M059J (cell line): ENCODE measurements at places on chromosomes 2 and 18.

- no peak for DNase-seq
Measured at GRCh38 chr2:8587920-8588830, 93.7 kb upstream of the ID2 start.

- no peak for DNase-seq
Measured at GRCh38 chr18:3225588-3225987, 5.8 kb upstream of the MYOM1 start.

- DNase-seq = no peak
Measured at GRCh38 chr2:88711289-88711688, 19.8 kb downstream of the RPIA start.

GRCh38 chr2:16653799-16654198 lies 11.8 kb downstream of the CYRIA start:
- no peak for DNase-seq

DNA sequence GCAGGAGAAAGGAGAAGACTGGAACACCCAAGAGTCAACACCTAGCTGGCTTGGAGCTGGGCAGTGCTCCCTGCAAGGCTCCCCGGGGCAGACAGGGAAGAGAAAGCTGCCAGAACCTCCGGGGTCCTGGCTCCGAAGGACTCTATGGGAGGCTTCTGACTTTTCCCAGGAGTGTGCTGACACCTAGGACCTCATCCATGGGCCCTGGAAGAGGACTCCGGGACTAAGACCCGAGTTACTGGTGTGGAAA lies 37.8 kb upstream of the ATP6V1B1 start:
- DNase-seq = no peak

DNA sequence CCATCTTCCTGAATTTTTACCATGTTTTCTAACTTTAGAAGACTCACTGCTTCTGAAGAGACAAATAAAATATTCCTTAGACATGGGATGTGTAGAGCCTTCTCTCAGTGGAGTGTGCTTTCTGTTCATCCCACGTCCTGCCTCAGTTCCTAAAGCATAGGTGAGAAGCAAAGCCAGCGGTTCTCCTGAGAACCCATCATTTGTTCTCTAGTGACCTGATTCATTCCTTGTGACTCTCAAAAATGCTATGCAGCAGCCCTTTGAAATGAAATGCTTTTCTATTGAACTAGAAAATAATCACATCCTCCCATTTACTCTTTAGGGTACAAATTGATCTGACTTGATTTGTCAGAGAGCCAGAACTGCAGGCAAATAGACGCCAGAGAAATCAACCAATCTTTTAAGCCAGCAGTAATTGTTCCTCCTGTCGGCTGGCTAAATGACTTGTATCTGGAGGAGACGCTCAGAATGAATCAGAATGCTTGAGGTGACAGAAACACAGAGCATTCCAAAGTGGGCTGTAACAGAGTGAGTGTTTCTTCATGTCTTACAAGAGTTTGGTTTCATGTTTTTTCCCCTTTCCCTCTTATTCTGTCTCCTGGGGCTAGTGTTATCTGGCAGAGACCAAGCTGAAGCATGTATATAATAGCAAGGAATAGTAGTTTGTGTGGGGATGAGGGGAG lies 81.3 kb upstream of the TMEM178A start:
- DNase-seq = peak; percentile 58

DNA sequence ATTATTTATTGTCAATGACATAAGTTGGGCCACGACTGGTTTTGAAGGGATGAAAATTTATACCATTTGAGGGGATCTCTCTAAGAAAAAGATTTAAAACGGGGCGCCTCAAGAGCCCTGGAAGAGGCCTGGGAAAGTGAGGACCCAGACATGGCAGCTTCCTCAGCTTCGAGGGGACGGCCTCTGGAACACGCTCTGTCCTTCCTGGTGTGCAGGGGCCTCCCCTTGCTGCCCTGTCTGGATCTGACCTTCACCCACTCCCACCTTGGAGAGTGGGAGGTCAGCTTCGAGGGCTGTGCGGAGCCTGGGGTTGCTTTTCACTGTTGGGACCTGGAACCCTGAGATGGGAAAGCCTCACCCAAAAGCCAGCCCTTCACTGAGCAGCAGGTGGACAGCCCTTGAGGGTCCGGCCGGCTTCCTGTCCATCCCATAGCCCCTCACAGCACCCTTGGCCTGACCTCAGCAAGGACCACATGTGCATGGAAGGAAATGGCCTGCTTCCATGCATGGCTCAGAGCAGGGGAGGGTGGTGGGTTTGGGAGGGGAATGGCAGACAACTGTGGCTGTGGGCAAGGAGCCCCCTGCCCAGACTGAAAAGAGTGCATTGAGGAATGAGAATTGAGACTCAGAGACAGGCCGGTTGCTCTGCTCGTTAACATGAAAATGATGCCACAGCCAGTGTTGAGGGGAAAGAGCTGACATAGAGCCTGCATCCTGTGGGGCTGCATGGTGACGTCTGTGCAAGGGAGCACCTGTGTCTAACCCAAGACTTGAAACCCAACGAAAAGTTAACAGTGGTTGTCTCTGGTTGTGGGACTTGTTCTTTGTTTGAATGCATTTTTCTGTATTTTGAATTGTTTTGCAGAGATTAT lies 16.3 kb downstream of the FBLN7 start:
- DNase-seq = no peak

DNA sequence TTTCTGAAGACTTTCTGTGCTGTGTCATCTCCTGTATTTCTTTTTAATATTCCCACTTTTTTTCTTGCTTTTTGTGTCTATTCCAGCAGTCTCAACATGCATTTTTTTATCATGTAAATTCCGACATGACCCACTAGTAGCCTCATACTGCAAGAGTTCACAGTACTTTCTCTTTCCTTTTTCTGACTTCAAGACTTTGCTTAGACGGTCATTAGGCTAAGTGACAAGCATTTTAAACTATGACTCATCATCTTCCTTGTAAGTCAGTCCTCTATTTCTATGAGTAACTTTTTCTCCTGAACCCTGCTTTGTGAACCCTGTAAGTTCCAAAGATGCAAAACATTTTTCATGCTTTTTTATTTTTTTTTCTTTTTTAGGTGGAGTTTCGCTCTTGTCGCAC lies 381.2 kb downstream of the TXNL1 start:
- peak; percentile 93 for DNase-seq

GRCh38 chr2:15584767-15585469 lies 6.8 kb upstream of the DDX1 start:
- peak; percentile 15 for DNase-seq

- peak; percentile 12 for DNase-seq
Measured at GRCh38 chr2:196546151-196546919, 93.2 kb upstream of the CCDC150 start.

- peak; percentile 5 for DNase-seq
Measured at GRCh38 chr2:173451118-173451517, 96.4 kb downstream of the CDCA7 start.

DNA sequence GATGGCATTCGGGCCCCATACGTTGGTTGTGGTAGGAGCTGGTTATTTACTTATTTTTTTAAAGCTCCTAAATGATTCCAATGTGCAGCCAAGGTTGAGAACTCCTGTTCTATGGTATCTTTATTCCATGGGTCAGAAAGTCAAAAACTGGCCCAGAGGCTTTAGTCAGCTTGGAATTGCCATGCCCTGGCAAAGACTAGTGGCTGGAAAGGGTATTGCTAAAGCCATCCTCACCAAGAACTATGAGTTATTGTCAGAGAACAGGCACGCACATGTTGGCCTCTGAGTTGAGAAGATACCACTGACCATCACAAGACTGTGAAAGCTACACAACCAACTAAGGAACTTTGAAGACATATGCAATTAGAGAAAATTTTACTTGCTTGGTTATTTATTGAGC lies 47.9 kb upstream of the ACMSD start:
- no peak for DNase-seq

DNA sequence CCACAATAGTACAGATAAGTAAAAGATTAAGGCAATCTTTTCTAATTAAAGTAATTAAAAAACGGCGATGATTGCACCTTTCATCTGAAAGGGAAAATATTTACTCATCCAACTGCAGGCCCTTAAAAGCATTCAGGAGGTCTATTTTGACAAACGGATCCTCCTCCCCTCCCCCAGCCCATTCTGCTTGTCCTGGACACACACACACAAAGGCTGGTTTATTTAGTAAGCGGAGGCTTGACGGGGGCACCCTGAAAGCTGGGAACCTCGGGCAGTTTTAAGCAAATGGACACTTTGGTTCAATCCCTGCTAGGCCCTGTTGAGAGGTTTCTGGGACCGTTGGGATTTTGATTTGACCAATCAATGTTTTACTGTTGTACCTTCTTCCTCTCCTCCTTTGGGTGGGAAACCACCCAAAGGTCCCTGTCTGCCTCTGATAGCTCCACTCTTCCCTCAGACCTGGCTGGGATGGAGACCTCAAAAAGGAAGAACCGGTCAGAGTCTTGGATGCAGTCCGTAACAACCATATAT lies 135.8 kb upstream of the HAAO start:
- no peak for DNase-seq

- peak; percentile 92 for DNase-seq
Measured at GRCh38 chr2:234178330-234179030, 128.0 kb downstream of the SPP2 start.

DNA sequence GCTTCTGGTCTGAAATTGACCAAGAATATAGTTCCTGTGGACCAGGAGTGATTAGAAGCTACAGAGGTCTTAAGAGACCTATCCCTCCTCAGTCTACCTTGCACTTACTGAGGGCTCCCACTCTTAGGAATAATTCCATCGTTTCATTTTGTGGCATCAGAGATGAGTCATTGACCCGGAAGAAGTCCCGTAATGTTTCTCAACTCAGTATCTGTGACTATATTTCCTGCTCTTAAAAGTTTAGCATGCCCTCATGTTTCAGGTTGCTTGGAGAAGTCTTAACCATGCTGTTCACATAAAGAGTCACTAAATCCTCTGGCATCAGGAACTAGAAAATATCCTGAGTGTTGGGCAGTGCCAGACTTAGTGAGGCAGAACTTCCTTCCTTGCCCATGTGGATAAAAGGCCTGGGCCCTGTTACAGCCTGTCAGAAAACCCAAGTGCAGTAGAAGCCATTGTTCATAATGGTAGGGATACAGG lies at the start of gene IL36A:
Gene IL36A (plus strand): TSS at position 430 of the 480 bp plus-strand sequence. CDS start 413 bp downstream, outside the sequence.
- DNase-seq = no peak

DNA sequence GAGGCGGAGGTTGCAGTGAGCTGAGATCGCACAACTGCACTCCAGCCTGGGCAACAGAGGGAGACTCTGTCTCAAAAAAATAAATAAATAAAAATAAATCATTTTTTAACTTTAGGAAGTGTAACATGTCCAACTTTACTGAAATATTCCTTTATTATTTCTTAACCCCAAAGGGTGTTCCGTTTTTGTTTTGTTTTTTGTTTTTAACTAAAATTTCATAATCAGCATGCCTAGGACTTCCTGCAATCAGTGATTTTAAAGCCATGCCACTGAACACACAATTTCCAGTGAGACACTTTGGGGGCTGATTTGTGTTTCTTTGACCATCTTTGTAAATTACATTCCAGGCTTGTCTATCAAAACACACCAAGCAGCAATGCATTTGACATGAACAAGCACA lies 7.1 kb downstream of the CATIP start:
- no peak for DNase-seq

DNA sequence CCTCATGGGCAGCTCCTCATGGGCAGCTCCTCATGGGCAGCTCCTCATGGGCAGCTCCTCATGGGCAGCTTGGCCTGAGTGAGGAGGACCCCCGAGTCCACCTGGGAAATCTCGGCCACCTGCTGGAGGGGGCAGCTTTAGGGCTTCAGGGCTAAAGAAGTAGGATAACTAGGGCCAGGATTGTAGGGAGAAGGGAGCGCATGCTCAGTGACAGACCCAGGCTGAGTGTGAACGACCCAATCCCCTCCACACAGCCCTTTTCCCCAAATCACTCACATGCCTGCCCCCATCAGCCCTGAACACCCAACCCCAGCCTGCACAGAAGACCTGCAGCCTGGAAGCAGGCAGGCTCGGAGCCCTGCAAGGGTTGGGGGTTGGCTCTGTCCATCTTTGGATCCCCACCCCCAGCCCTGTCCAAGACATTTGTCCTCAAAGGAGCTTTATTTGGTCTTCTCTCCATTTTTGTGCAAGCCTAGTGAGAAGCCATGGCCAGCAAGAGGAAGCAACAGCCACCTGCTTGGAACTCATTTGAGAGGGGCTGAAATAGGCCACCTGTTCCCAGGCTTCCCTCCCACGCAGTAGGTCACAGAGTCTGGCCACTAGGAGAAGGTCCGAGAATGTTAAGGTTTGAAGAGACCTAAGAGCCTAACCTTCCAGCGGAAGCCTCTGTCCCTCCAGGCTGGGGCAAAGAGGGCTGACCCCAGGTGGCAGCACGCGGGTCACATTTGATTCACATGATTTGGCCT lies 249.9 kb downstream of the TNS1 start:
- no peak for DNase-seq

- DNase-seq = peak; percentile 92
Measured at GRCh38 chr2:102033031-102033749, 41.4 kb downstream of the IL1R2 start.

DNA sequence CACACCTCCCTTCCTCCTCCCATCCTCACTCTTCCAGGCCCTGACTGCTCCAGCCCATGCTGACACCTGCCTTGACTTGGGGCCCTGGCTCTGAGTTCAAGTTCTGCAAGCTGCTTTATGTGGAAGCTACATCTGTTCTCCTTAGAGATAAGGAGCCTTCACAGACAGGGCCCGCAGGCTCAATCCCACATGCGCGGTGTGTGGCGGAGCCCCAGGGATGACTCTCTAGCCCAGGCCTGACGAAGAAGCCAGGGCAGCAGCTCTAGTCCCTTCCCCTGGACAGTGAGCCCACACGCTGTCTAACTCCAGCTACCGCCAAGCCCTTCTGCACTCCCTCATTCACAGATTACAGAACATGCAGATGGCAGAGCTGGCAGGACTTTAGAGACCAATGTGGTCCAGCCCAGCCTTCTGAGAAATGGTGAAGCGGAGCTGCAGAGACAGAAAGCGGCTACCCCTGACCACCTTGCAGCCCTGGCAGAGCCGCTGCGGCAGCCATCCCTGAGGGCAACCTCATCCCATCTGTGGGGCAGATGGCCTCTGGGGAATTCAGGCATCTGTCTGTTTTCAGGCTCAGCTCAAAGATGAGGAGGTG lies 304.3 kb downstream of the CELF4 start:
- no peak for DNase-seq

DNA sequence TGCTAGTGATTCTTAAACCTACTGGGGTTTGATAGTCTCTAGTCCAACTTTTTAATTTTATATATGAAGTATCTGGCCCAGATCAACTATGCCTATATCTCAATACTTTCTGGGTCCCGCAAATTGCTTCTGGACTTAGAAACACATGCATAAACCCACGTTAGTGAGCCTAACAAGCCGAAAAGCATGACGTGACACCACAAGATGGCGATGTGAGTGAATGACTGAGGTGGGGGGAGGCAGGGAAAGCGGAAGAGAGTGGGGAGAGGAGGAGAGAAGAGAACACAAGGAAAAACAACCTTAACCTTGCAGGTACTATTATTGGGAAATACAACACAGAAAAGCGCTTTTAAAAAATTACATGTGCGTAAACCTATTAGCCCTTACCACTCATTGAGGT lies 13.8 kb downstream of the PDIA6 start:
- DNase-seq = no peak

- no peak for DNase-seq
Measured at GRCh38 chr18:80201739-80202138, 45.6 kb downstream of the PARD6G start.

DNA sequence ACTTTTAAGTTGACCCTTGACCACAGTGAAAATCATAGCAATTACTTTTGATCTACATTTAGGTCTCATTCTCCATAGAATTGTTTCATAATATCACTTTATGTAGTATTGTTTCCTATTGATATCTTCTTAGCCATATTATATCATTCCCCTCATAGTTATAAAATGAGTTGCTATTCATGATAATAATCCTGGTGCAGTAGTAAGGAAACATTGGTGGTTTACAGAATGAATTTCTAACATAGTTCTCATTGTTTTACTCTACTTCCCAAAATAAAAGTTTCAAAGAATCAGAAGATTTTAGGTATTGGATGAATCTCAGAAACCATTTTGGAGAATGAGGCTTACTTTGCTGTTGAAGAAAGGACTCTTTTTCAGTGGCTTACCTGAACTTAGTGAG lies 246.0 kb downstream of the PARD3B start:
- no peak for DNase-seq
